ENCODE measurements at places on chromosomes 7 and 10. TPM values are rescaled to one million over a fixed set of nuclear protein-coding genes. Genes with fewer than 3 reads are reported as not detected.

- no peak for DNase-seq
Measured at GRCh38 chr7:105622106-105622731, 40.9 kb upstream of the EFCAB10 start.

The SLC26A5 gene
- not detected for polyA plus RNA-seq

GRCh38 chr10:113026679-113027078 lies 76.6 kb downstream of the TCF7L2 start:
- no peak for DNase-seq

The H2AZ2 gene
- 244 TPM for polyA plus RNA-seq

The MRC1 gene
- 0.01 TPM for polyA plus RNA-seq

DNA sequence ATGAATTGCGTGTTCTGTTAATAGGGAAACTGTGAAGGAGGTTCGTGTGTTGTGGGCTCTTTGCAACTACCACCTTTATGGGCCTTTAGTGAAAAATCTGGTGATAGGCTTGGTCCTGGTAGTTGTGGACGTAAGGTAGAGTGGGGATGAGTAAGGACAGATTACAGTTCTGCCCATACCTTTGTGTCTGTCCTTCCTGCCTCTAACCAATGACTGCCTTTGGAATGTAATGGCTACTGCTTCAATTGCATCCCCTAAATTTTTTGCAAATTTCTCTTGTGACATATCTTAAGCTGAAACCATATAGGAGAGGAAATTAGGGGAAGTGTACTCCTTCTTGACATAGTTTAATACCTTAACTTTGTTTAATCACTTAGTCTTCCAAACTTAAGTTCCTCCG lies 82.3 kb downstream of the ADK start:
- no peak for DNase-seq

DNA sequence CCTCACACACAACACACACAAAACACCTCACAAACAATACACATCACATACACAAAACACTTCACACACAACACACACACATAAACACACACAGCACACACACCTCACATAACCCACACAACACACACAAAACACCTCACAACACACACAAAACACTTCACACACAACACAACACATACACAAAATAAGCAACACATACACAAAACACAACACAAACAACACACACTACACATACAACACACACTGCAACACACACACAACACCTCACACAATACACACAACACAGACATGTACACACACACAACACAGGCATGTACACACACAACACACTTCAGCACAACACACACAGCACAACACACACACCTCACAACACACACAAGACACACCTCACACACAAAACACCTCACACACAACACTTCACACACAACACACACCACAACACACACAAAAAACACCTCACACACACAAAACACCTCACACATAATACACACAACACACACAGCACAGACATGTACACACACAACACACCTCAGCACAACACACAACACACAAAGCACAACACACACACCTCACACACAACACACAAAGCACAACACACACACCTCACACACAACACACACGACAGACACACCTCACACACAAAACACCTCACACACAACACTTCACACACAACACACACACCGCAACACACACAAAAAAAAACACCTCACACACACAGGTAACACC lies 107.5 kb downstream of the TNS3 start:
- DNase-seq: no peak

- DNase-seq: peak; percentile 73
Measured at GRCh38 chr7:37833107-37833817, 15.1 kb upstream of the NME8 start.

DNA sequence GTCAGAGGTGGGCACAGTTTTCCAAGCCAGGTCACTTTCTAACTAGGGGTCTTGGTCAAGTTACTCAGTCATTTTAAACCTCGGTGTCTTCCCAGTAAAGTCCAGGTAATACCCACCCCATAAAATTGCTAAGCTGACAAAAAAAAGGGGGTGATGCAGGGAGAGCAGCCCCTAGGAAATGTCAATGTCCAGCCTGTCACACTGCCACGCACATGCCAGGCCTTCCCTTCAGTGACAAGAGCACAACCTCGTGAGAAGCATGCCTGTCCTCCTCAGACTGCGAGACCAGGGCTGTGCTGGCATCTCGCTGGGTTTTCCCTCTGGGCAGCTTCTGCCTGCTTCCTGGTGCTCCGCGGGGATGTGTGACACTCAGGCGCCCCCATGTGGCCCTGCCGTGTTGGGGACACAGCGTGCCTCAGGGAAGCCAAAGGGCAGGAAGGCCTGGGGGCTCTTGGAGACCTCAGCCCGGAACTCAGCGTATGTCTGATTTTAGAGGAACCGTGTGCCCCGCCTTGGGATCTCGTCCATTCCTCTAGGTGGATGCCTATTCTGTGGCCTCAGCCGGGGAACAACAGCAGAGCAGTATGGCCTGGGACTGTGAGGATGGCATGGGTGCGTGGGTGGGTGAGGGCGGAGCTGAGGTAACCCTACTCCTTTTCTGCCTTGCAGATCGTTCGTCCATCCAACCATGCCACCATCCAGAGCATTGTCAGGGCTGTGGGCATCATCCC lies 10.2 kb upstream of the GDF2 start:
- peak; percentile 76 for DNase-seq

The SKAP2 gene
- polyA plus RNA-seq: 24.3 TPM

The SPOCK2 gene
- polyA plus RNA-seq: 0.67 TPM

GRCh38 chr7:1691601-1692514 lies 21.8 kb downstream of the ELFN1 start:
- DNase-seq: no peak

The TMEM213 gene
- polyA plus RNA-seq: not detected

- no peak for DNase-seq
Measured at GRCh38 chr10:56596257-56596656, 235.2 kb upstream of the ZWINT start.

The OR2A7 gene
- not detected for polyA plus RNA-seq

- no peak for DNase-seq
Measured at GRCh38 chr7:142807855-142808460, 37.2 kb downstream of the PRSS2 start.

- no peak for DNase-seq
Measured at GRCh38 chr10:113104047-113104446, 154.0 kb downstream of the TCF7L2 start.

- no peak for DNase-seq
Measured at GRCh38 chr7:111138586-111138985, 47.7 kb downstream of the LRRN3 start.

GRCh38 chr7:29424295-29424983 lies 139.2 kb upstream of the PRR15 start:
- DNase-seq: no peak

- DNase-seq: peak; percentile 63
Measured at GRCh38 chr7:116500078-116500853, 728 bp downstream of the CAV2 start.

GRCh38 chr10:72334825-72335393 lies 19.8 kb downstream of the DNAJB12 start:
- DNase-seq: no peak

GRCh38 chr7:29495653-29496052 lies 68.0 kb upstream of the PRR15 start:
- no peak for DNase-seq

DNA sequence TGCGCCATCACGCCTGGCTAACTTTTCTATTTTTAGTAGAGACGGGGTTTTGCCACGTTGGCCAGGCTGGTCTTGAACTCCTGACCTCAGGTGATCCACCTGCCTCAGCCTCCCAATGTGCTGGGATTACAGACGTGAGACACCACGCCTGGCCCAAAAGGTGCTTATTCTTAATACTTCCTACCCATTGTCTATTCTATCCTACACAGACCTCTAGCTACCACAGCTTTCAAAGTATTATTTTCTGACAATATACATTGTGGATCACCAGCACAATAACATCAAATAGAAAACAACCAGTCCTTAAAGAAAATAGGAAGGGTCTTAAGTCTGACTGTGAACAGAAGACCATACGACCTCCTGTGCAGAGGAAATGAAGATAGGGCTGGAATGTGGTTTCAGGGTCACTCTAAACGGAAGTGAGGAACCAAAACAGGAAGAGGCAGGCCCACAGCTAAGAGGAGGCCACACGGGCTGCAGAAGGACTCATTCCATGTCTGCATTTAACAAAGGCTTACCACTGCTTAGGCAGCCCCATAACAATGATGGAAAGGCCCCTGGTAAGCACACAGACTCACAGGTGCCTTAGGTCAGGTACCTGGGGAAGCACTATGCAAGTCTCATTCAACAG lies 115.2 kb downstream of the ZFAND4 start:
- no peak for DNase-seq

- DNase-seq: no peak
Measured at GRCh38 chr10:26361971-26362370, 76.2 kb upstream of the APBB1IP start.

DNA sequence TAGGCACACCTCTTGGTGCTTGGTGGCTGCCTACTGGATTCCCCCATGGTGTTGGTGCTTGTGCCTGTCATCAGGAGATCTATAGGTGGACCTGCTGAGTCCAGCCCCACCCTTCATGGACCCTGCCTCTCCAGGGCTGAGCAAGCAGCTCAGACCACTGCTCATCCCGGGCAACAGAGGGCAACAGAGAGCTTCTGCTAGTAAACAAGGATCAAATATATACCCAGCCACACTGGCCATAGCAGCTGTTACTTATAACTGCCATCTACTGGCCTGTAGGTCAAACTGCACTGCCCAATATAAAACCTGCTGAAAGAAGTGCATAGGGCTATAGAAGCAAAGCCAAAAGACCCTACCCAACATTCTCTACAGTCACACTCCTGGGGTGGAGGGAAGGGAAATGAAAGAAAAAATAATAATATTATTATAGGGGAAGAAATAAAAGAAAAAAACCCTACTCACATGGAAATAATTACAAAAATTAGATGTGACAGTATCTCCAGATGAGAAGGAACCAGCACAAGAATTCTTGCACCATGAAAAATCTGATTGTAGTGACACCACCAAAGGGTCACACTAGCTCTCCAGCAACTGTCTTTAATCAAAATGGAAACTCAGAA lies 54.9 kb upstream of the ZNF800 start:
- DNase-seq: no peak

GRCh38 chr10:71567006-71567405 lies 152.6 kb downstream of the C10orf105 start:
- DNase-seq: no peak

The MNX1 gene
- polyA plus RNA-seq: 4.5 TPM

GRCh38 chr7:31497516-31497915 lies 16.4 kb upstream of the ITPRID1 start:
- no peak for DNase-seq

GRCh38 chr7:107023522-107024151 lies 20.9 kb upstream of the PRKAR2B start:
- no peak for DNase-seq

DNA sequence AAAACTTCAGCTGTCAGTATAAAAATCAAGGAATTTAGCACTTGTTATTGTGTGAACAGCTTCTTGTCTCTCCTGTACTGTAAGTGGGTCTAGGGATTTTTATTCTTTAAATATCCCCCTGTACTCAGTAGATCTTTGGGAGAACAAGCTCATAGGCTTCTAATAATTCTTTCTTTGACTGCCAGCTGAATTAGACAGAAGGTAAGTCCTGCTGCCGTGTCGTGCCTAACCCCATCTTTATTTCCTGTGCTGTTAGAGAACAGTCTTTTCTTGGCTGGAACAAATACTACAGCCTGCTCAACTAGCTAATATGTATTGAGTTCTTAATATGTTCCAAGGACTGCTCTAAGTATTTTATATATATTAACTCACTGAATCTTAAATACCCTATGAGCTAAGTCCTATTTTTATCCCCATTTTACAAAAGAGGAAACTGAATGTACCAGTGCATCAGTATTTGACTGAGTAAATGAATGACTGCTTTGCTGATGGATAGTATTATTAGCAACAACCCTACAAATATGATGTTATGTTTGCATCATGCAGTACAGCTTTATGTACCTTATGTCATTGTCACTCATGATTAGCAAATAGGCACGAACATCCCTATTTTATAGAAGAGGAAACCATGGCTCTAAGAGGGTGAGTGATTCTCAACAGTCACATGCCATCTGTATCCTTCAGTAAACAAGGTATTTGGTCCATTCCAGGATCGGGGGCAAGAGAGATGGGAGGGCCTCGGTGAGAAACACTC lies 5.5 kb upstream of the DUSP5 start:
- no peak for DNase-seq

- no peak for DNase-seq
Measured at GRCh38 chr7:53628775-53629174, 593.3 kb downstream of the POM121L12 start.

- DNase-seq: no peak
Measured at GRCh38 chr7:84193747-84194146, 842 bp downstream of the SEMA3A start.

DNA sequence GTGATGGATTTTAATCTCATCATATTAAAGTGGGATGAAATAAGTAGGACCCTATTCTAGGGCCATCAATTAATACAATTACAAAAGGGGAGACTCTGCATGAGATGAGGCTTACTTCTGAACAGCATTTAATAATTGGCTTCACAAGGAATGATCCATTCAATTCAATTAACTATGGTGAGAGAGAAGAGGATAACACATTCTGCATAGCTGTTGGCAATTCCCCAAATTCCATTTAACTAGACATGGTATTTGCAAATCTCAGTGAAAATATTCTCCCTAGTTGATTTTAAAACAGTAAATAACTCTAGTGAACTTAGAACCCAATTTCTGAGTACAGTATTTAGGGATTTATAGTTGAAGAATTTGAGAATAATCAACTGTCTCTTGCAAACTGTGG lies 145.3 kb downstream of the NOC3L start:
- no peak for DNase-seq

The CALHM2 gene
- 2.6 TPM for polyA plus RNA-seq

The HYAL4 gene
- polyA plus RNA-seq: not detected

DNA sequence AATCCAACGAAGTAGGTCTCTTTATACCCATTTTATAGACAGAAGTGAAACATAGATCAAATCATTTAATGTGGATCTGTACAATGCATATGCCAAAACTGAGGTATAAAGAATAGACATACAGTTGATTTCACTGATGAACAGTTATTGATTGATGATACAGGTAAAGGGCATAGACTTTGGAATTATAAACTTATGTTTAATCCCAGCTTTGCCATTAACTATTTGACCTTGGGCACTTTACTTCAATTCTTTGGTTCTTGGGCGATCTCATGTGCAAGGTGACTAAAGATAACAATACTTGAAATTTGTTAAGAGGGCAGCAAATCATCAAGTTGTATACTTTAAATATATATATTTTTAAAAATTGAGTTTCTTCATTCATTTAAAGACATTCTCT lies 28.6 kb downstream of the FRA10AC1 start:
- DNase-seq: no peak

- no peak for DNase-seq
Measured at GRCh38 chr10:34223658-34224057, 591.4 kb downstream of the PARD3 start.

Data from A549 (cell line).